ENCODE measurements at places on chromosomes 7 and 10.

GRCh38 chr10:33133557-33133956 is 175.5 kb upstream of the ITGB1 start:
- H3K36me3 ChIP-seq = no peaks in the 10 kb centered on the region
- no peaks in the 10 kb centered on the region for H3K27me3 ChIP-seq
- peak overlapping the region; percentile 84 for H3K27ac ChIP-seq
- H3K4me3 ChIP-seq = no peak overlapping the region
- peaks cover 100% of the 10 kb centered on the region for H3K4me1 ChIP-seq

DNA sequence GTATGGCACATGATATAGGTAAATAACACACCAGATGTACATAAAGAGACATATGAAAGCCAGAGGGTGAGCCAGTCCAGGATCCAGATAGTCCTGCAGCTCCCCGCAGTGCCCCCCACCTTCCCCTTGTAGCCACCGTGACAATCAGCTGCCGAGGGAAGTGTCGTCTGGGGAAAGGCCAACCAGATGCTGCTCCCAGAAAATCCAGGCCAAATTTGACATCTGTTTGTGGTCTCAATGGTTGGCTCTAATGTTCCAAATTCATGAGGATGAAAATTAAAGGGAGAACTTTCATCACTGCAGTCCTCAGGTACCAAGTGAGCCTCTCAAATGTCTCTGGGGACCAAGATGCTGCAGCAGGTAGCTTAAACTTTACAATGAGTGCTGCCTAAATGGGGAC is 210.3 kb downstream of the PTEN start:
- no peak for DNase-seq
- H3K4me3 ChIP-seq = no peak overlapping the region
- no peak overlapping the region for H3K27ac ChIP-seq
- H3K4me1 ChIP-seq = no peaks in the 10 kb centered on the region
- no peaks in the 10 kb centered on the region for H3K36me3 ChIP-seq

DNA sequence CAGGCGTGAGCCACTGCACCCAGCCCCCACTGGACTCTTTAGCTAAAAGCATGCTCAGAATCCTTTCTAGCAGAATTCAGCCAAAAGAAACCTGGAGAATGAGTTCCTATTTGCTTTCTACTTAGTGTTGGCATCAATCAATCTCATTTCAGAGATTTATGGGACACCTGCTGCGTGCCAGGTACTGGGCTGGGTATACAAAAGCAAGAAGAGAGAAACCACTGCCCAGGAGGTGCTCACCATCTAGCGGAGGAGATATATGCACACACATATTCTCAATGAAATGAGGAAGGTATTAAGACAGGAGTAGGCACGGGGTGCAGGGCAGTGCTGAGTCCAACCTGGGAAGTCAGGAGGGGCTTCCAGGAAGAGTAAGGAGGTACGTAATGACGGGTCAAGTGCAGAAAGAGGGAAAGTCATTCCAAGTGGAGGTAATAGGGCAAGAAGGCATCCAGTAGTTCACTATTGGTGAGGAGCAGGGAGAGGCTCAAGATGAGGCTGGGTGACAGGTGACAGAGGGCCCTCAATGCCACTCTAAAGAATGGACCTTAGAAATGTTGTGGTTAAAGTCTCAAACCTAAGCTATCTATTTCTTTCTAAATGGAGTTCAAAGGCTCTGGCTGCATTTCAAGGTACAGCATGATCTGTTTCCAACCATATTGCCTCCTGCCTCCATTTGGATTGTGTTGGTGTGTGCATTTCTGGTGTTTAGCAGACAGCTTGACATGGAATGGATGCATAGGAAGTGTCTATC is 22.1 kb downstream of the ABLIM1 start:
- H3K27me3 ChIP-seq = peaks cover 10% of the 10 kb centered on the region
- no peak overlapping the region for H3K4me3 ChIP-seq
- H3K4me1 ChIP-seq = peaks cover 18% of the 10 kb centered on the region
- H3K36me3 ChIP-seq = no peaks in the 10 kb centered on the region
- DNase-seq = no peak
- H3K27ac ChIP-seq = no peak overlapping the region

DNA sequence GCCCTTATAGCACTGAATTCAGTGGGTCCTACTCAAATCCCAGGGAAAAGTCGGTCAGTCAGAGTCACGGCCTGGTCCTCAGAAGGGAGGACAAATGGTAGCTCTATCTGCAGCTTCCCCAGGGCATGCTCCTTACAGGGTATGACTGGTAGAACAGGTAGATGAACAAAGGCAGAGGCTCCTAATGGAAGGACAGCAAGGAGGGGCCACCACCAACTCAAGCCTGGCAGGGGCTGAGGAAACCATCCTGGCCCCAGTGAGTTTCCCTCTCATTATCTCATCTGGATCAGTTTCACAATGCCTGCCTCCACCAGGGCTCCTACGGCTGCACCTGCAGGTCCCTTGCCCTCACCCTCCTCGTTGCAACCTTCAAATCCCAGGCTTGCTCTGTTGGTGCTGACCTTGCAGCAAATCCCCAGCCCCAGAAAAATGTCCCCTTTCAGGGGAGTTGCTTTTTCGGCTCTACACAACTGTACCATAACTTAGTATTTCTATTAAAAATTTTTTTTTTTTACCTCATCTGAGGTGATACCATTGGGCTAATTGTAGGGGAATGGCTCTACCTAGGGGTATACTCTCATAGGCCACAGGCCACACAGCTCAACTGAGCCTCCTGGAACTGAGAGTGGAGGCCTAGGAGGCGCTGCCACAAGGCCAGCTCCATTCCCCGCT is 2.4 kb upstream of the MYO1G start:
- H3K4me3 ChIP-seq = no peak overlapping the region
- DNase-seq = no peak

DNA sequence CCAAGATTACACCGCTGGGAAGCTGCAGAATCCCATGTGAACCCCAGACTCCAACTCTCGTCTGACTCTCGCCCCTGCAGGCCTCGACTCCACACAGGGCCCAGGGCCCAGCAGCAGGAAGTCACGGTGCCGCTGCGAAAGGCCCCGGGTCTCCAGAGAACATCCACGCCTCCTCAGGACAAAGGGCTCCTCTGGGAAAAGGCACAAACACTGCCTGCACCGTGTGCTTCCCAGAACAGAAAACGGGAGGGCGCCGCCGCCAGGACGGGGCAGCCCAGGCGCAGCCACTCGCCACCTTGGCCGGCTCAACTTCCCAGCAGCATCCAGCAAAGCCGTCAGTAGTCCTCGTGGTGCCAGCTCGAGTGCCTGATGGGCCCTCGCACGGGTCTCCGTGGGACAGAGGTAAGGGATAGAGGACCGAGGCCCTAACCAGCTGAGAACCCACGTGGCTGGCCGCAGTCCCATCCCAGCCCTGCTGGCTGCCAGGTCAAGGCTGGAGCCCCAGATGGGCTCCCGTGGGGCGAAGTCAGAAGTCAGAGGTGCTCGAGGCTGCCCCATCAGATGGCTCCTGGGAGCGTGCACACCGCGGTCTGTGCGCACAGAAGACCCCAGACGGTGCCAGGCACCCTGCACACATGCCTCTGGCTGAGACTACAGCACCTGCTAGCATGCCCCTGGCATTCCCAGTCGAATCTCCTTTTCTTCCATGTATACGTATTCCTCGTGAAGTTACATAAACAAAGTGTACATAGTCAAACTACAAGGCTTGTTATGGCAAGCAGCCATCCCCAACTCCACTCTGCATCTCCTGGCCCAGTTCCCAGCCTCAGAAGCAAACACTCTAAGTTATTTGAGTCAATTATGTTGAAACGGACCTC is 60.2 kb downstream of the MAD1L1 start:
- no peaks in the 10 kb centered on the region for H3K27me3 ChIP-seq
- no peaks in the 10 kb centered on the region for H3K4me1 ChIP-seq
- H3K27ac ChIP-seq = no peak overlapping the region
- H3K4me3 ChIP-seq = no peak overlapping the region

DNA sequence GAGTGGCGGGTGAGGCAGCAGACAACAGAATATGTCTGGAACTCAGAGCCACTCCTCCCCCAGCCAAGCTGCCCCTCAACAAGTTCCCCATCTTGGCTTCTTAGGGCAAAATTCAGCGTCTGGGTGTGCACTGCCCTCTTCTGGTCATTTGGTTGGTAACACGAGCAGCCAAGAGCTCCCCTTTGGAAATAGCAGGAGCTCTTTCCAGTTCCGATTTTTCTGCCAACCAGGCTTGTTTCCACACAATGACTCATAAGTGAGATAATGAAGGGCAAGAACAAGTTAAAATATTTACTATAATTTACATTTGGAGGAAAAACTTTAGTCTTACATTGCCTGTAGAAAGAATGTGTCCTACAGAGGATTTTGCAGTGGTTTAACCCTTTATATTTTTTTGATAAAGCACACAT is 70.5 kb downstream of the ADCYAP1R1 start:
- H3K27me3 ChIP-seq = no peaks in the 10 kb centered on the region
- H3K36me3 ChIP-seq = no peaks in the 10 kb centered on the region
- H3K4me1 ChIP-seq = no peaks in the 10 kb centered on the region

DNA sequence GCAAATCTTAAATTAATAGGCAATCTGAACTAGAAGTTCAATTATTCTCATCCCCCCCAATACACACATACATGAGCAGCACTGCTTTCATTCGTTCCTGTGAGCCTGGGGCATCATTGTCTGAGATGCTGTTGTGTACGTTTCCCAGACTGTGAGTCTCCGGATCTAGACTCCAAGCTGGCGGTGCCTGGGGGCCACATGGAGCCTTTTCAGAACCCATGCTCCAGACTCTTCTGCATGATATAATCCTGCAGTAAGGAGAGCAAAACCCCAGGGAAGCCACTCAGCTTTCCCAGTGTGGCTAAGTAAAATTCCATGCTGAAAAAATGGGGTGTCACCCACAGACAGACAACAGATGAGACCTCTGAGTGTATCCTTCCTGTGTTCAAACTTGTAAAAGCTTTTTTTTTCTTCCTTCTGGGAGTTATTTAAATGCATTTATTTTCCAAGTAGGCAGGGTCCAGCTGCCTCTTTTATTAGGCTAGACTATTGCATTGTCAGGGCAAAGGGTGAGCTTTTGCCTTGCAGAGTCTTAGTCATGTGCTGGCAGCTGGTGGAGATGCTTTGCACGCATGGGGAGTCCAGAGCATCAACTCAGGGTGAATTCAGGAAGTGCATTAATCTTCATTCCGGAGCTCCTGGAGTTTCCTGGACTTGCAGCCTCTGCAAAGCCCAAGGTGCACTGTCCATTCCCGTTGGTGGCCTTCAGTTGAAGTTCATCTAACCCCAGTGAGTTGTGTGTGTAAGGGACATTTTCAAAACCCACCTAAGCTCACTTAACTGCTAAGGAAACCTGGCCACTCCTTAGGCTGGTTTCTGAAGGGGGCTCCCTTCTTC is 185.7 kb upstream of the ADO start:
- H3K27me3 ChIP-seq = no peaks in the 10 kb centered on the region
- H3K27ac ChIP-seq = no peak overlapping the region
- no peak for DNase-seq
- no peak overlapping the region for H3K4me3 ChIP-seq
- no peaks in the 10 kb centered on the region for H3K36me3 ChIP-seq
- no peaks in the 10 kb centered on the region for H3K4me1 ChIP-seq

DNA sequence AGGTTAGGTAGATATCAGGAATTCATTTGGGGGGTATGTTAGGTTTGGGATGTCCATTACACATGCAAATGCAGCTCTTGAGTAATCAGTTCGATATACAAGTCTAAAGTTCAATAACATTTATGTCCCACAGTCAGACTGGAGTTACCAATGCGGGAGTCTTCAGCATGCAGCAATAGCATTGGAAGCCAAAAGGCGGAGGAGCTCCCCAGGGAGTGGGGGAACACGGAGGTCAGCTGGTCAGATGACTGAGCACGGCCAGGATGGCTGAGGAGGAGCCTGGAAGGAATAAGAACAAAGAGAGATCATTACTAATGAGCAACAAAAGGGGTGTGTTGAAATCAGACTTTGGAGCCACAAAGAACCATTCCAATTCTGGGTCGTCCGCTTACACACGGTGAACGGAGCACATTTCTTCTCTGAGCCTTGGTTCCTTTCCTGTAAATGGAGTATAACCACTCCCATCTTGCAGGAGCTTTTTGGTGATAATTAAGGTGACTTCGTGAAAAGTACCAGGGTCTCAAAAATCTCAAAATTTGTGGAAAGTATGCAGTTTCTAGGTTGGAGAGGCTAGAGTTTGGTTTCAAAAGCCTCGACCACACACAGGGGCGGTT is 478 bp upstream of the ZNF22 start:
- no peak for DNase-seq
- H3K4me3 ChIP-seq = peak overlapping the region; percentile 61
- H3K36me3 ChIP-seq = no peaks in the 10 kb centered on the region
- H3K27ac ChIP-seq = peak overlapping the region; percentile 58
- no peaks in the 10 kb centered on the region for H3K27me3 ChIP-seq

- no peak for DNase-seq
- H3K4me3 ChIP-seq = no peak overlapping the region
- no peaks in the 10 kb centered on the region for H3K4me1 ChIP-seq
- H3K36me3 ChIP-seq = no peaks in the 10 kb centered on the region
- H3K27ac ChIP-seq = no peak overlapping the region
- no peaks in the 10 kb centered on the region for H3K27me3 ChIP-seq
Observed at GRCh38 chr10:111281516-111281915, 204.7 kb downstream of the ADRA2A start.

- H3K4me1 ChIP-seq = peaks cover 5% of the 10 kb centered on the region
- H3K27me3 ChIP-seq = no peaks in the 10 kb centered on the region
- no peak for DNase-seq
- no peak overlapping the region for H3K27ac ChIP-seq
- no peaks in the 10 kb centered on the region for H3K36me3 ChIP-seq
- no peak overlapping the region for H3K4me3 ChIP-seq
Observed at GRCh38 chr10:98481404-98481945, 34.7 kb upstream of the HPS1 start.

DNA sequence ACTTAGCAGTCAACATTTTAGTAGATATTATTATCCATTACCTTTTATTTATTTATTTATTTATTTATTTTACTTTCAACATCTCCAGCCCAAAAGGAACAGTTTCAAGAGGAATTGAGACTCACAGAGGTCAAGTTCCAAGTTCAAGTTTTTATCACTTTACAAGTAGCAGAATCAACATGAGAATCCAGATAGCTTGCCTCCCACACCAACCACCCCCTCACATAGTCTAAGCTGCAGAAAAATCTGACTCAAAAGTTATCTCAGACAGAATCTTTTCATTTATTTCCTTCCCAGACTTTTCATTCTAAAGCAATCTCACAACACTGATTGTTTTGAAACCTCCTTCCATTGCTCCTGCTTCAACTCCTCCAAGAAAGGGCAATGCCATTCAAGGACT is 129.6 kb downstream of the GRM3 start:
- no peak for DNase-seq
- H3K36me3 ChIP-seq = no peaks in the 10 kb centered on the region
- H3K27me3 ChIP-seq = no peaks in the 10 kb centered on the region
- H3K4me1 ChIP-seq = no peaks in the 10 kb centered on the region
- H3K4me3 ChIP-seq = no peak overlapping the region
- no peak overlapping the region for H3K27ac ChIP-seq

GRCh38 chr7:856444-857095 is 19.8 kb upstream of the GET4 start:
- H3K27me3 ChIP-seq = no peaks in the 10 kb centered on the region
- H3K27ac ChIP-seq = no peak overlapping the region
- H3K36me3 ChIP-seq = peaks cover 66% of the 10 kb centered on the region
- H3K4me3 ChIP-seq = no peak overlapping the region

All from CD4-positive, alpha-beta memory T cell (primary cell).